Bronchus fibroblast of lung (primary cell): ENCODE measurements at places on chromosomes 3 and 15. TPM values are rescaled to one million over a fixed set of nuclear protein-coding genes. Genes with fewer than 3 reads are reported as not detected.

The DUOXA2 gene
- not detected in 2 replicates for total RNA-seq

The ECE2 gene
- total RNA-seq: not detected in 2 replicates

The ENTPD3 gene
- under 0.01 TPM in 2 replicates for total RNA-seq

The CRYGS gene
- total RNA-seq: 0.34 and 0.59 TPM in 2 replicates

The KPNA4 gene
- 17.8 and 19.5 TPM in 2 replicates for total RNA-seq

The RAB43 gene
- total RNA-seq: 12.9 and 15.0 TPM in 2 replicates

The NPAP1 gene
- not detected in 2 replicates for total RNA-seq

The PLAAT1 gene
- not detected in 2 replicates for total RNA-seq

The TMCO5A gene
- not detected in 2 replicates for total RNA-seq

The ACP3 gene
- total RNA-seq: 3.1 and 4.7 TPM in 2 replicates

The ARGFX gene
- not detected in 2 replicates for total RNA-seq

The PLA2G4E gene
- not detected in 2 replicates for total RNA-seq

The ABHD6 gene
- 5.2 and 6.1 TPM in 2 replicates for total RNA-seq

The TTLL13 gene
- not detected in 2 replicates for total RNA-seq

The LINGO1 gene
- total RNA-seq: under 0.01 TPM in 1 of 2 replicates, not detected in the other

The DALRD3 gene
- total RNA-seq: 59.5 and 60.0 TPM in 2 replicates

The ZMYND10 gene
- total RNA-seq: 0.34 and 1.3 TPM in 2 replicates

The SNURF gene
- 0.45 and 0.50 TPM in 2 replicates for total RNA-seq

The XCR1 gene
- not detected in 2 replicates for total RNA-seq

The STAC gene
- 4.3 and 5.0 TPM in 2 replicates for total RNA-seq
